ENCODE measurements at places on chromosomes 7 and 10.

DNA sequence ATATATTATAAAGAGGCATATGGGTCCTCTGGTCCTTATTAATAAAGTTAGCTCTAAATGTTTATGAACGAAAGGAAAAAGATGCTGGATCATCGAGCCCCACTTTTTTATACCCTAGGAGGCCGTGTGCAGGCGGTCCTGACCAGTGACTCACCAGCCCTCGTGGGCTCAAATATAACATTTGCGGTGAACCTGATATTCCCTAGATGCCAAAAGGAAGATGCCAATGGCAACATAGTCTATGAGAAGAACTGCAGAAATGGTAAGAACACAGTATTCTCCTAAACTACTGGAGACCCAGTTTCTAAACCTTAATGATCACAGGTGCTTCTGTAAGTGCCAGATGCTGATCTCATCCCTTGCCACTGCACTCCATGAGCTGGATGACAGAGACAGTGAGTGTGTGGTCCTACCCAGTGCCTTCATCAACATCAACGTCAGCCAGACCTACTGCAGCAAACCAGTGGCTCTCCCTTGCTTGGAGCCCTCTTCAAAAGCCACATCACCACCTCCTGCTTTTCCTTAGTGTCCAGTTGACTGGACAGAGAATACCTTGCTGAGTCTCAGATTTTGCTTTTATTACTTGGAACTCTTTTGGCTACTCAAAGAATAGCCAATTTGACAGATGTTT, 7.6 kb downstream of the GPNMB start:
- no peak for DNase-seq

DNA sequence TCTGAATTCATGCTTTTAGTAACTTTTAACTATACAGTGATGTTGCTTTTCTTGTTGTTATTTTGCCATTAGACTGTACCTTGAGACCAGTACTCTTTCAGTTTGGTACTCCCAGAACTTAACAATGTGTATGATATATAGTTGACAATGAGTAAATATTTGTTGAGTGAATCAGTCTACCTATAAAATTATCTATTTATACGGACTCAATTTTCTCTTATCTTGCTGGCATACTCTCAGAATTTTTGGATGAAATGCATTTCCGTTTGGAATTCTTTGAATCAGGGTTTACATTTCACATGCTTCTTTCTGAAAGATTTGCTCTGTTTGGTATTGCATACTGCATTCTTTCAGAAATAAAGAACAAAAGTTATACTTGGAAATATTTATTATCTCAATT, 47.8 kb upstream of the LRRC17 start:
- no peak for DNase-seq

DNA sequence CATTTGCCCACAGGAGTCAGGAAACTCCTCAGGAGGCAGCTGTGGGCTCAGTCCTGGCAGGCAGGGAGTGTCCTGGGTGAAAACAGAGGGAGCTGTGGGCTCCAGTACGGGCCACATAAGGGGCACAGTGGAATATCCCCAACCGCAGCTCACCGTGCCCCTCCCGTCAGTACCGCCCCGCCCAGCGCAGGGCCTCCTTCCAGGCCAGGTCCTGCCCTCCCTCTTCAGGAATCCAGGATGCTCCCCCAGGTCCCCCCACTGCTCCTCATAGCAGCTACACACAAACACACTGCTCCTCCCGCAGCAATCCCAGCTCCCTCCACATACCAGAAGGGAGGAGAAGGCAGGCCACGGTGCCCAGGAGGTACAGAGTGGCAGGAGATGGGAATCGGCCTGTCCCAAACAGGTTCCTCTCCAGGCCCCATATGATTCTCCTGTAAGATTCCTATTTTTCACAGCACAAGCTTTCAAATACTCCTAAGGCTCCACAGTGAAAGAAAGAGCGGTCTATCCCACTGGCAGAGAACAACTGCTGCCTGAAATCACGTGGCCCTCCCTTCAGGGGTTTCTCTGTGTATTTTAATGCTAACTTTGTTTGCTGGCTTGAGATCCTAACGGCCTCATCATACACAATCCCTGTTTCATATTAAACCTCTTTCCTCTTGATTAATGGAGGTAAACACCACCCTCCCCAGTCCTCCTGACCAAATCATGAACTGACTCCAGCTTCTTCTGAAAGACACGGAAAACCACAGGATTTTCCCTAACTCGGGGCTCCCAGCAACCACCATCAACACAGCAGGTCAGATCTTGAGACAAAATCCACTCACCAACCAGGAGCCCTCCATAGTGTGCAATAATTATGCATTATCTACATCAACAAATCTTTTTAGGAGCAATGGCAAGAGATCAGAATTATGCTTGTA, 178.7 kb downstream of the TNS3 start:
- DNase-seq, result no peak

DNA sequence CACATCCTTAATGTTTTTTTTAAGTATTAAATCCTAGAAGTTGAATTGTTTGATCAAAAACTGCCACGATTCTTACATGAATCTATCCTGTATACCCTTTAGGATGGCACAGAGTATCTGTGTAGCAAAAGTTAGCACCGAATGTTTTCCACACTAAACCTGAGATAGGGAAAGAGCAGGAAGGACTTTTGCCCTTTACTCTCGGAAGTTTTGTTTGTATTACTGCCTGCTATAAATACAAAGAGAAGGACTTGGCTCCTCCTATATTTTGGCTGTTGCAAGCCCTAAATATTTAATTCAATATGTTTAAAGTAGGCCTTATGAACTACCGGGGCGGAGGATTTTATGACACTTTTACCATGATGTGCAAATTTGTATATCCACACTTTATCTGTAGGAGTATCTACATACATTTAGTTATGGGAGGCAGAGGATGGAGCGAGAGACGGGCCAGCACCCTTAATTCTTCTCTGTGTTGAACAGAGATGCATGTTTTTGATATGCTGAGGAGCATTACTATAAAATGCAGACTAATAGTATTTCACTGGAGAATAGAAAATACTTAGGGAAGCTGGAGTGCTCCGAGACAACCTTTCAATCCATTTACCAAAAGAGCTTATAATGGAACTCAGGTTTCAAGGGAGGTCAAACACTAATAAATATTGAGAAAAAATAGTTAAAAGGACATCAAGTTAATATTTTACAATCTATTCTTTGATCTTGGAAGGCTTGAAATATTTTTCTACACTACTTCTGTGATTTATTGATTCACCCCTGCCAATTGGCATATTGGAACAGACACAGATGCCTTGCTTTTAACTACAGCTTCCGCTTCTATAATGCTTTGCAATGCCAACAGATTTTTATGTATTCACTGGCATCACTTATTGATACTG, 97.4 kb downstream of the CHN2 start:
- DNase-seq, result no peak

- no peak for DNase-seq
Measured at GRCh38 chr7:51227861-51228260, 88.7 kb downstream of the COBL start.

- no peak for DNase-seq
Measured at GRCh38 chr10:16271571-16271970, 165.2 kb upstream of the PTER start.

GRCh38 chr7:22427104-22427503, 70.2 kb upstream of the RAPGEF5 start:
- DNase-seq, result no peak

DNA sequence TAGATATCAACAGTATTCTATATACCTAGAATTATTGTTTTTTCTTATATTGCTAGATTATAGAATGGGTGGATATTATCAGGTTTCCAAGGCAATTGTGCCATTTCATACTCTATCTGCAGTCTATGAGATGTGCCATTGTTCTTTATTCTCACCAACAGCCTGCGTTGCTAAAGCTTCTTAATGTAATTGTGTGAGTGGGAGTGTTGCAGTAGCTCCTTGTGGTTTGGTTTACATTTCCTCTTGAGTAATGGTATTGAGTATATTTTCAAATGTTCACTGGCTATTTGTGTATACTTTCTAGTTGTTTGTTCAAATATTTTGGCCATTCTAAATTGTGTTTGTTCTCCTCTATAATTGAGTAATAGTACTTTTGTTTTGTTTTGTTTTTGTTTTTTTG, 199.2 kb downstream of the TFEC start:
- no peak for DNase-seq

- no peak for DNase-seq
Measured at GRCh38 chr10:101289541-101289940, 60.3 kb upstream of the LBX1 start.

- DNase-seq, result no peak
Measured at GRCh38 chr10:114541081-114541796, 116.8 kb downstream of the ABLIM1 start.

DNA sequence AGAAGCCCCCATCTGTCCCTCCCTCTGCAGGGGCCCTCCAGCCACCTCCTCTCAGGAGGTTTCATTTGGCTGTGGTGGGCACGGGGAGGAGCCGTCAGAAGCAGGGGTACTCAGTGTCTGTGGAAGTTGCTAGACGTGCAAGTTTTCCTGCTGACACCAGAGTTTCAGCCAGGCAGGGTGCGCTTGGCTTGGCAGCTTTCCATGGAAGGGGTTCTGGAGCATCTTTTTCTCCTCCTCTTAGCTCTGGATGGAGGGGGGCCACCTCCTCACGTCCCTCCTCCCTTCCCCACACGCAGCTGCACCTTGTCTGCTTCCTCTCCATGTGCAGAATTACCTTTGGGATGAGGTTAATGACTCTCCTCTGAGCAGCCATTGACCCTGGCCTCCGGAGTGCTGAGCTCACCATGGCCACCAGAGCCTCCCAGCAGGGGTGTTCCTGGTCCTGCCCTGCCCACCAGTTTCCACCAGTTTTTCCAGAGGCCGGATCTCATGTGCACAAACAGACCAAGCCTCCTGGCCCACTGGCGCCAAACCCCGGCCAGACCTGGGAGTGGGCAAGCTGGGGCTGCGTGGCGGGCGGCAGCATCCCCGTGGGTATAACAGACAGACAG, 579.8 kb upstream of the FOXK1 start:
- no peak for DNase-seq

DNA sequence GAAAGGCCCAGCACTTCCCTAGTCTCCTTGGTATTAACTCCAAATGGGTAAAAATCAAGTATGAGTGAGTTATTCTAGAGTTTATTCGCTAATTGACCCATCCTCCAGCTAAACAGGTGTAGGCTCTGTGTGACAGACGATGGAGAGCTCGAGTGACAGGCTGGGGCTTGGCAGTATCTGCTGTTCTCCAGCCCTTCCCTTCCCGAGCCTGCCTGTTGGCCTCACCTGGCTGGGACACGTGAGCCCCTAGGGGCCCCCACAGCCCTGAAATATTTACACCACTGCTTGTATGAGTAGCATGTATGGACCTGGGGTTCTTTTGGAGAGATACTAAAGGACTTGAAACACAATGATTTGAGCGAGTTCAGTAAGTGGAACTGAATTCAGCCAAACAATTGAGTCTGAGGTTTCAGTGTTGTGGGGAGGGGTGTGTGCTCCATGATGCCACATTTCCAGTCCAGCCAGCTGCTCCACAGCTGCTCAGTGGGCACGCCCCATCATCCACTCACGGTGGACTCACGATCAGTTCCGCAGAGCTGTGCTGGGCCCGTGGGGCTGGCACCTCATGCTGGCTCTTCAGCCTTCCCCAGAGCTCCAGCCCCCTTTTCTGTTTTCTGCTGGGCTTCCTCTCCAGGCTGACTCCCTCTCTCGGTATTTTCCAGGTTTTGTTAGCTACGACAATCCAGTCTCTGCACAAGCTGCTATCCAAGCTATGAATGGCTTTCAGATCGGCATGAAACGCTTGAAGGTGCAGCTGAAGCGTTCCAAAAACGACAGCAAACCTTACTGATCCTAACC, 283.0 kb downstream of the USP6NL start:
- DNase-seq, result no peak

DNA sequence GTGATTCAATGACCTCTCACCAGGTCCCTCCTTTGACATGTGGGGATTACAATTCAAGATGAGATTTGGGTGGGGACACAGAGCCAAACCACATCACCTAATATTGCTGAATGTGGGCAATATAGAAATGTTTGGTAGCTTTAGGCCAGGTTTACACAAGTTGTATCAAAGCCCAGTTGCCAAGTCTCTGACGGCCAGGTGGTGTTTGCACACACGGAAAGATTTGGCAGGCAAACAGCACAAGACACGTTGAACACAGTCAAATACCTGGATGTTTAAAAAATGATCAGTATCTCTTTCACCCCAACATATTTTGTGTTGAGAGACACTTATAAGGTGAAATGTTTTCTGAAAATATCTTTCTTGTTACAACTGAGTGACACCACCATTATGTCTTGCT, 294.4 kb upstream of the MKI67 start:
- no peak for DNase-seq

DNA sequence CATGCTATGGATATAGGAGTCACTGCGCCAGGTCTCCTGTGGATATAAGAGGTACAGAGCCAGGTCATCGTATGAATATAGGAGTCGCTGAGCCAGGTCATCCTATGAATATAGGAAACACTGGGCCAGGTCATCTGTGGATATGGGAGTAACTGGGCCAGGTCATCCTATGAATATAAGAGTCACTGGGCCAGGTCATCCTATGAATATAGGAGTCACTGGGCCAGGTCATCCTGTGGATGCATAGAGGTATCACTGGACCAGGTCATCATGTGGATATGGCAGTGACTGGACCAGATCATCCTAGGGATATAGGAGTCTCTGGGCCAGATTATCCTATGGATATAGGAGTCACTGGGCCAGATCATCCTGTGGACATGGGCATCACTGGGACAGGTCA, 181.7 kb downstream of the DNAH11 start:
- no peak for DNase-seq

- DNase-seq, result no peak
Measured at GRCh38 chr7:112056409-112056808, 149.8 kb downstream of the DOCK4 start.

DNA sequence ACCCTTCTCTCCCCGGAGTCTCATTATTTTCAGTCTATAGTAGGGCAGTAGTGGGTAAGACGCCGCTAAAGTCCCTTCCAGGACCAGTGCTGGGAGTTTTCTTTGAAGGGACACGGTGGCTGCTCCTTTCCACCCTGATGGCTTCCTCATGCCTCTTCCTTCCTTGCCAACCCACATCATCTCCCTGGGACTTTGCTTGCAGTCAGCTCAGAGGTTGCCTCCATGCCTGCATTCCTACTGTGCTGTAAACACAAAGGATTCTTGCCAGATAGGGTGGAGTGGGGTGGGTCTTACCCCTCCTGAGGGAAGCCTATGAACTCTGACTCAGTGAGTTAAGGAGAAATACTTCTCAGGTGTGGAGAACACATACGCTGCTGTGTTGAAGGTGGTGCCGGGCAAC, 59.9 kb upstream of the IGFBP3 start:
- DNase-seq, result no peak

GRCh38 chr7:127997226-127997922, 33.9 kb downstream of the LRRC4 start:
- DNase-seq, result no peak

DNA sequence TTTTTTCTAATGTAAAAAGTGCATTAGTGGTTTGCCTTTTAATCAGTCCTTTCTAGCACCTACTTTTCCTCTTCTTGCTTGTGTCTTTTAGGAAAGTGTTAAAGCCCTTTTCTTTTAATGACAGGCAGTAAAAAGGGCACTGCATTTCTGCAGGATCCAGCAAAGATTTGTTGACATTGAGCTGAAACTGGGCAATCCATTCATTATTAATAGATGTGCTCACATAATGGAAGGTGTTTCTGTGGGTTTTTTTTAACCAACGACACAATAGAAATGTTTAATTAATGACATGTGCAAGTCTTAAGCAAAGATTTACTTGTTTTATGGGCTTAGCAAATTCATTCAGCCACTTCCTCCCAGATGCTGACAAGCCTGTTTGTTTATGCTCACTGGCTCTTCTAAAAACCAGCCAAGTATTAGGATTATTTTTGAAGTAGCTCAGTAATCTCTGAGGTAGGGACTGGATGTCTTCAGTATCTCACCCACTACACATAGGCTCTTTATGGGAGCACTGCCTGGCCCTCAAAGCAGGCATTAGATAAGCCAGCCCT, 1201.1 kb downstream of the SORCS1 start:
- no peak for DNase-seq

GRCh38 chr10:88608052-88608732, 21.6 kb downstream of the LIPJ start:
- no peak for DNase-seq

Measured in HCT116 (cell line).